GM12865 (cell line): ENCODE measurements at places on chromosomes 11 and 22.

GRCh38 chr11:61472282-61472681 lies 36.3 kb upstream of the LRRC10B start:
- DNase-seq: no peak

DNA sequence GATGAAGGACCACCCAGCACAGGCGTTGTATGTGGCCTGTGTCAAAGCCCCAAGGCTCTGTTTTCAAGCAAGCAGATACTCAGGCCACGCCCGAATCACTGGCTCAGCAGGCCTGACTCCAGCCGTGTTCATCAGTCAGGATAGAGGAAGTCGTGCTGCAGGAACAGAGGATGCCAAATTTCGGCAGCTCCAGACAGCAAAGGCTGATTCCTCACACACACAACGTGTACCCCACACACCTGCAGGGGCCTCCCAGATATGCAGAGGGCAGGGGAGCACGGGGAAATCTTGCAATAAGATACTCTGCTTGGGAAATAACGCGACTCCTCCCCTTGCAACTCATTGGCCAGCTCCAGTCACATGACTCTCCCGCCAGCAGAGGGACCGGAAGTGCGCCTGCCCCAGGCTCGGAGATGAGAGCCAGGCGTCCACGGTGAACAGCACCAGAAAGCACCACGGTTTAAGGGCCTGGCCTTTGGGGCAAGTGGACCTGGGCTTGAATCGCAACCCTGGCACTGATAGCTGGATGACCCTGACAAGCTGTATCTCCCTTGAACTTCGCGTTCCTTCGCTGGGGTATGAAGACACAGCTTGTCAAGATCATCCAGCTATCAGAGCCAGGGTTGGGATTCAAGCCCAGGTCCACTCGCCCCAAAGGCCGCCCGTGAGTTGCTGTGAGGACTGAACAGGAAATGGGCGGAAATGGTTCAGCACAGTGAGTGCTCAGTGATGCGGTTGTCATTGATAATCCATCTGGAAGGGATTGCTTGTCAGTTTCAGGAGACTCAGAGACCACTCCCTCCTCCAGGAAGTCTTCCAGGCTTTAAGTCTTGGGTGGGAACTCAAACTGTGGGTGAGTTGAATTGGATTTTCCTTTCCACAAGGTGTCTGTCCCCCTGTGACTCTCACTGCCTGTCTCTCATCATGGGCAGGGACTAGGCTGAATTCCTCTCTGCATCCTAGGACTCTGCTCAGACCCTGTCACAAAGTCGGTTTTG lies 88.5 kb downstream of the MYEOV start:
- no peak for DNase-seq

DNA sequence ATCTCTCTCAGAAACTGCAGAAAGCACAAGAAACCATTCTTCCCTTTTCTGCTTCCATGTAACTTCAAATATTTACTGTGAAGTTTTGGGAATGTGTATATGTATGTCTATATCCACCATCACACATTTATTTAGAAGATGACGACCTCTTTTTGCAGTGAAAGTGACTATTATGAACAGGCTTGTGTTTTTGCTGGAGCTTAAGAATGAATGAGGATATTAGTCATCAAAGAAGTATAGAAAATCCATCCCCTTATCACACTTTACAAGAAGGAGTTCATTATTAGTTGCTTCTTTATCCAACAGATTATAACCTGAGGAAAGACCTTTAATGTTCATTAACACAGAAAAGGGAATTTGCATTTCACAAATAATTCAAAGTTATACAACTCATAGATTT lies 21.1 kb upstream of the SLC5A12 start:
- DNase-seq: no peak

DNA sequence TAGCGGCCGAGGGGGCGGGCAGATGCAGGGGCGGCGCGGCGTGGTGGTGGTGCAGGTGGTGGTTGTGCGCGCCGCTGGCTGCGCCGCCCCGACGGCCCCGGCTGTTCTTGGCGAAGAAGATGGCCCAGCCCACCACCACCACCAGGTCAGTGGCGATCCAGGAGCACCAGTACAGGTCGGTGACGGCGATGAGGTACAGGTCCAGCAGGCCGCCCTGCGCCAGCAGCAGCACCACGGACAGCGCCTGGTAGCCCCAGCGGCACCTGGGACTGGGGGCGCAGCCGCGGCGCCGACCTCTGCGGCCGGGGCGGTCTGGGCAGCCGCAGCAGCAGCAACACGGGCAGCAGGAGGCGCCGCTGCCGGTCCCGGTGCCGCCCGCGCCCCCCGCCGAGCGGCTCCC lies 879 bp downstream of the TMEM121B start:
- DNase-seq: peak; percentile 52

GRCh38 chr11:17478070-17478469 lies 1.4 kb upstream of the ABCC8 start:
- DNase-seq: no peak

DNA sequence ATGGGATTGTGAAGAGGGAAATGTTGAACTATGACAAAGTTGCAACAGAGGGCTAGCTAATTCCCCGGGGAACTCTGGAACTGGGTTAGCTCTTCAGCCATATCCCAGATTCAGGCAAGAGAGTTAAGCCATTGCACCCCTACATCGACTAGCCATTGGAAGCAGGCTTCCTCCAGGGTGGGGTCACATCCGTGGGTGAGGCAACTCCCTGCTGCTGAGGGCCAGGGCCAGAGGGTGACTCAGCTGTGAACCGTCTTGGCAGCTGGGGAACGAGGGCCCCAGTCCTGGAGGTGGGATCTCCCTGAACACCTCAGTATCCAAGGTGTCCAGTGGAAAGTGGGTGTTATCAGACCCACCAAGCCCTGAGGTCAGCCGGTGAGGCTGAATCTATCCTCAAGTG lies 41.1 kb downstream of the RPS6KA4 start:
- no peak for DNase-seq

GRCh38 chr11:117519590-117519989 lies 191.9 kb downstream of the CEP164 start:
- no peak for DNase-seq

DNA sequence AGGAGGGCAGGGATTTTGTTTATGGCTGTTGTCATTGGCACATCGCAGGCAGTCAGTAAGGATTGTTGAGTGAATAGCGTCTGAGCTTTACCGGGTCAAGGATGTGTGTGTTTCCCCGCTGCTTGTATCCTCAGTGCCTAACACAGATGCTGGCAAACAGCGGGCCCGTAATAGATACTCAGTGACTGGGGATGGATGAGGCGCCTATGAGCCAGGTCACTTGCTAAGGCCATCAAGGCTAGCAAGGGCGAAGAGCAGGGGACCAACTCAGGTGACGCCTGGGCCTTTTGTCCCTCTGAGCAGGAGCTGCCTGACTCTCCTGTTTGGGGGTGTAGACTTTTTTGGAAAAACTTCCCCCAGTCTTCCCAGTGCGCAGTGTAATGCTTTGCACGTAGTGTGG lies 118.1 kb downstream of the HIPK3 start:
- no peak for DNase-seq

DNA sequence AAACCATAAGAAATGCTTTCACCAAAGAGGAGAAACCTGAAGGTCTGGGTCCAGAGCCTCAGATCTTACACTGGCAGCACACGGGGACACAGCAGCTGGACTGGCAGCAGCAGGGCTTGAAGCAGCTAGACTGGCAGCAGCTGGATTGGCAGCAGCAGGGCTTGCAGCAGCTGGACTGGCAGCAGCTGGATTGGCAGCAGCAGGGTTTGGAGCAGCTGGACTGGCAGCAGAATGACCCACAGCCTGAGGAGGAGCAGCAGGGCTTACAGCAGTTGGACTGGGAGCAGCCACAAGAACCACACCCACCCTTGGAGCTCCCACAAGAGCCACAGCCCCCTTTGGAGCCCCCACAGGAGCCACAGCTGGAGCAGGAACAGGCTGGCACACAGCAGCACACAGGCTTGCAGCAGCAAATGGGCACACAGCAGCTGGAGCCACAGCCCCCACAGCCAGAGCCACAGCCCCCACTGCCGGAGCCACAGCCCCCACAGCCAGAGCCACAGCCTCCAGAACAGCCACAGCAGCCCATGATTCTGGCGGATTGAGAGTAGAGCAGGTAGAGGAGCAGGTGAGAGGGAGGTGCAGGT lies at the start of gene KRTAP5-11:
KRTAP5-11 (minus strand) TSS at position 567 of the 587 bp plus-strand sequence; CDS start at position 529, 38 bp downstream.
- no peak for DNase-seq

DNA sequence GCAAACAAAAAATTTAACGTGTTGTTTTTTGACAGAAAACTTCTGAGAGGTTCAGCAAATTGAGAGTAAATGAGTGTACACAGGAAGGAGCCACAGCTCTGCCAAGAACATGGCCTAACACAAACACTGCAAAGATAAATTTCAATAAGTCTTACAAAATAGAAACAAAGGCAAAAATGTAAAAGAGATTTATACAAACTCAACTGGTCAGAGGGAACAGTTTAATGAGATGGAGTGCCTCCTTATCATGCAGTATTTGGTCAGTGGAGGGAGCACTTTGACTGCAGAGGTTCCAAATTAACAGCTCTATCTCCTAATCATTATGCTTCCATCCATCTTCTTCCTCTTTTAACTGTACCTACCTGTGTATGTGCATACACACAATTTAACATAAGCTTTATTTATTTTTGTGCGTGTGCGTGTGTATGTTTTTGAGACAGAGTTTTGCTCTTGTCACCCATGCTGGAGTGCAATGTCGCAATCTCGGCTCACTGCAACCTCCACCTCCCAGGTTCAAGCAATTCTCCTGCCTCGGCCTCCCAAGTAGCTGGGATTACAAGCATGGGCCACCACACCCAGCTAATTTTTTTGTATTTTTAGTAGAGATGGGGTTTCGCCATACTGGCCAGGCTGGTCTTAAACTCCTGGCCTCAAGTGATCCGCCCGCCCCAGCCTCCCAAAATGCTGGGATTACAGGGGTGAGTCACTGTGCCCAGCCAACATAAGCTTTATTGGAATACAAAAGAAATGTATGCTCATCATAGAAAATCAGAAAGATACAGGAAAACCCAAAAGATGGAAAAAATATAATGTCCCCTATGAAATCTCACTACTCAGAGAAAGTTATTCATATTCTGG lies 111.9 kb downstream of the MRTFA start:
- DNase-seq: peak; percentile 30

DNA sequence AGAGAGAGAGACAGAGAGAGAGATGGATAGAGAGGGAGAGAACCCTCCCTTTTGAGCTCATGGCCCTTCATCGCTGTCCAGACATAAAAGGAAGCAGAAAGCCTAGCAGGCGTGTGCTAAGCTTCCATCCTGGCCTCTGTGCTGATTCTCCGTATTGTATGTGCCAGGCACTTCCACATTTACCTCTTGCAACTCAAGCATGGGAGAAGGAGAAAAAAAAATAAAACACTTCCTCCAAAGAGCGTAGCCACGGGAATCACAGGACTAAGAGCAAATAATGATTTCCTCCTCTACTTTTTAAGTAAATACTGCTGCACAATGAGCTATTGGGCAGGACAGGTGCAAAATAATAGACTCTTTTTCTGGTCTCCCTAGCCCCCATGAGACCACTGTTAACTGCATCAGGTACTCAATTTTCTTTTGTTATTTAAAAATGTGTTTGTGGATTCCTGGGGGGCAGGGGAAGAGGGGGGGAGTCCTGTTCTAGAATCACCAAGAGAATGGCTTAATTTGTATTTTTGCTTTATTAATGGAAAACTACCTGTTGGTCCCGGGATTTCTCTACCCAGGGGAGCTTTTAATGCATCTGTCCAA lies 154.3 kb downstream of the NXPE2 start:
- no peak for DNase-seq

DNA sequence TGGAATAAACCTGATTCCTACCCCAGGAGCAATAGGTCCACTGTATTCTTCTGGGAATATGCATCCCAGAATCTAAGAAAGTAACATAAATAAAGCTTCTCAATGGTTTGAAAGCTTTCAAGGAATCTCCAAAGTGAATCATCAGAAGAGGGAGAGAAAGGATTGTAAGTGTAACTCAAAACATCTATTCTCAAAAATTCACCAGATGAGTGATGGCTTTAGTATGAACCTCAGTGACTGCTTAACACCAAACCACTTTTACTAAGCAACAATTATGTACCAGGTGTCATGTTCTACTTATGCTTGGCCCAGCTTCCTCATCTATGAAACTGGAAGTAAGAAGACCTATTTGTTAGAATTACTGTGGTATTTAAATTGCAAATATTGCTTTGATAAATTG lies 7.4 kb downstream of the RAB38 start:
- no peak for DNase-seq

GRCh38 chr11:17604201-17604914 lies 57.3 kb downstream of the OTOG start:
- no peak for DNase-seq

- no peak for DNase-seq
Measured at GRCh38 chr22:43625242-43625641, 186.9 kb downstream of the EFCAB6 start.

- DNase-seq: no peak
Measured at GRCh38 chr11:108938604-108939003, 273.7 kb downstream of the DDX10 start.

DNA sequence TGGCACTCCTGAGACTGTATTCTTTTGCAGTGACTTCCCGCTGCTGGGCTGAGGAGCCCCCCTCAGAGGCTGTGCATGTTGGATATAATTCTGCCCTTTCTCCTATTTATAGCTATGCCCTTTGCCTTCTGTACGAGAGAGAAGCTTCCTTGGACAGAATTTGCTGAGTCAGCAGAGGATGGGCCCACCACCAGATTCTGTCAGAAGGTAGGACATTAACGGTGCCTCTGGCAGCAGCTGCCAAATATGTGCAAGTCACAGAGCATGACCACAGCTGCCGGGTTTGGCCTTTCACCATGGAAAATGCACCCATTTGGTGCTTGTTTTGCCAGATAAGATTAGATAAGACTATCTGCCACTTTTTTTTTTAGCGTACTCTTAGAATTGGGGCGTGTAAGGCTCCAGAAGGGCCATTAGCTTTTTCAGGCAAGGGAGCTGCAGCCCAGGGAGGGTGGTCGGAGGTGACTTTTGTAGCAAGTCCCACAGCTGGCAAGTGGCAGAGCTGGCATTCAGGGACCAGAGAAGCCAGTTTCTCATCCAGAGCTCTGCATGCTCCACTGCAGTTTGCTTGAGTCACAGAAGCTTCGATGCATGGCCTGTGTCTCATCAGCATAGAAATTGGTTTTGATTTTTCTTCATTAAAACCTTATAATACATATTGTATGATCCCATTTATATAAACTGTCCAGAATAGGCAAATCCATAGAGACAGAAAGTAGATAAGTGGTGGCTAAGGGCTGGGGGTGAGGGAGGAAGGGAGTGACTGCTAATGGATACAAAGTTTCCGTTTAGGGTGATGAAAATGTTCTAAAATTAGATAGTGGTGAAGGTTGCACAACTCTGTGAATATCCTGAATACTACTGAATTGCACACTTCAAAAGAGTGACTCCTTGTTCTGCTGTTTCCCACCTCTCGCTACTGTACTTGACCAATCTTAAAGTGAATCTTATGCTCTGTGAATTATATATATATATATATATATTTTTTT lies 15.8 kb downstream of the UPB1 start:
- DNase-seq: no peak

- DNase-seq: peak; percentile 80
Measured at GRCh38 chr11:114610984-114611944, 15.7 kb upstream of the NXPE4 start.

GRCh38 chr22:44153710-44154109 lies 27.0 kb upstream of the PARVG start:
- no peak for DNase-seq

- no peak for DNase-seq
Measured at GRCh38 chr11:13368041-13368446, 90.5 kb downstream of the BMAL1 start.
